B cell (primary cell): ENCODE measurements at places on chromosomes 12 and 14. TPM values are rescaled to one million over a fixed set of nuclear protein-coding genes. Genes with fewer than 3 reads are reported as not detected.

Gene RD3L
- not detected in 2 replicates for polyA plus RNA-seq

DNA sequence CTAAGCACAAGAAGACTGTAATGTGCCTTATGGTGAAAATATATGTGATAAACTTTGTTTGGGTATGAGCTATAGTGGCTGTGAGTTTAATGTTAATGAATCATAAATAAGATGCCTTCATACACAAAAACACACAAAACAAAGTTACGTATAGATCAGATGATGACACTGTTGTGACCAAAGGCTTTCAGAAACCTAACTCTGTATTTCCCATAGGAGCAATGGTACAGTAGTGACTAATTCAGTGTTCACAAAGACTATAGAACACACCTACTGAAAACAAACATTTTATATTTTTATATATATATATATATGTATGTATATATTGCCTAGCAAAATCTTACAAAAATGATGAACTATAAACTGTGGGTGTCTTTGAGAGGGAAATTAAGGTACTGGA, 393.8 kb upstream of the DCN start:
- no peaks in the 10 kb centered on the region for H3K27me3 ChIP-seq
- no peaks in the 10 kb centered on the region for H3K36me3 ChIP-seq
- H3K4me1 ChIP-seq: no peaks in the 10 kb centered on the region
- no peak for DNase-seq

Gene RAD51B
- 6.5 and 9.2 TPM in 2 replicates for polyA plus RNA-seq

GRCh38 chr12:131713349-131713748, 2.5 kb downstream of the SFSWAP start:
- H3K27me3 ChIP-seq: no peaks in the 10 kb centered on the region
- H3K36me3 ChIP-seq: peaks cover 50% of the 10 kb centered on the region
- peaks cover 22% of the 10 kb centered on the region for H3K4me1 ChIP-seq
- no peak overlapping the region for H3K4me3 ChIP-seq

DNA sequence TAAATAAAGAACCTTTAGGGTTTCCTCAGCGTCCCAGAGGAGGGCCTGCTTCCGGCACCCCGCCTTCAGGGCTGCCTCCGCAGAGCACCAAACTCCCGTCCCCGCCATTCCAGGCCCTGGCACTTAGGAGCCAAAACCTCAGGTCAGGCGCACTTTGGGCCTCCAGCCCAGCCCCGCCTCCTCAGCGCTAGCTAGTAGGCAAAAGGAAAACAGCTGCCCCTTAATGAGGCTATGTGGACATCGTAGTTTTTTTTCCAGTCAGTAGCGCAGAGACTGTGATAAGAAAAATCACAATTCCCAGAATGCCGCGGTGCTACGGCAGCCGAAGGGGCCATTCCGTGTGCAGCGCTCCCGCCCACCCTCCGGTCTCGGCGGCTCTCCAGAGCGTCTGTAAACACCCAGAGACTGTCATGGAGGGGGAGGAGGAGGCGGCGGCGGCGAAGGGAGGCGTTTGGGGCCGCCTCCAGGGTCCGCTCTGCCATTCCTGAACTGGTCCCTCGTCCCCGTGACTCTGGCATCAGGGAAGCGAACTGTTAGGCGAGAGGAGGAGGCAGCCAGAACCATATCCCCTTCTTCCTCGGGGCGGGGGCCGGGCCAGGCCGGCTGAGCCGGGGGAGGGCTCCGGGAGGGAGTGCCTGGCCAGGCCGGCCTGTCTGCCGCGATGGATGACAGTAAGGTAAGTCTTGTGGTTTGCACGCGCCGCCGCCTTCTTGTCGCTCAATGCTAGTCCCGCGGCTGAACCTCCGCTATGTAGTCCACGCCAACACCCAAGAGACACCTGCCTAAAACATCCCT, at the start of gene CREBL2:
TSS of gene CREBL2 (plus strand) at position 365 of the 795 bp plus-strand sequence. CDS start at position 662, 297 bp downstream.
- H3K27me3 ChIP-seq: no peaks in the 10 kb centered on the region
- no peaks in the 10 kb centered on the region for H3K36me3 ChIP-seq
- peak within 1 kb of the TSS; percentile 93 for H3K4me3 ChIP-seq
- peak within 1 kb of the TSS; percentile 92 for H3K27ac ChIP-seq
- H3K4me1 ChIP-seq: peaks cover 16% of the 10 kb centered on the region

DNA sequence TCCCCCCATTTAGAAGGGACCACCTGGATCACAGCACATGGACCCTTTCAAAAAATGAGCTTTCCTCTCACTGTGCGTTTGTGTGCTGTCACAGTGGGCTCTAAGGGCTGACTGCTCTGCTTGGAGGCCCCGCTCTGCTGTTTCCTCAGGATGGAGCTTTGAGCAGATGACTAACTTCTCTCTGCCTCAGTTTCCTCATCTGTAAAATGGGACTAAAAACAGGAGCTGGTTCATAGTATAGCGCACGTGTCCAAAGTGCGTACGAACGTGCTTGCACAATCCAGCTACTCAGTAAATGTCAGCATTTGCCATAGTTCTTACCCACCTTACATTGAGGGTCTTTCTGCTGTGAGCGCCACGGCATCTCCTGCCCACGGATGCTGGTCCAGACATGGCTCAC, 12.7 kb upstream of the DNAH10 start:
- no peaks in the 10 kb centered on the region for H3K27me3 ChIP-seq
- H3K4me3 ChIP-seq: no peak overlapping the region
- peaks cover 63% of the 10 kb centered on the region for H3K36me3 ChIP-seq
- H3K27ac ChIP-seq: no peak overlapping the region

- no peaks in the 10 kb centered on the region for H3K4me1 ChIP-seq
- no peak overlapping the region for H3K4me3 ChIP-seq
- no peaks in the 10 kb centered on the region for H3K27me3 ChIP-seq
- no peak overlapping the region for H3K27ac ChIP-seq
- no peak for DNase-seq
These were observed 680.8 kb downstream of the BCL11B start for GRCh38 chr14:98591161-98591560.

GRCh38 chr12:68290126-68290525, 36.7 kb upstream of the IL22 start:
- H3K4me1 ChIP-seq: no peaks in the 10 kb centered on the region

- H3K36me3 ChIP-seq: peaks cover 17% of the 10 kb centered on the region
- peaks cover 56% of the 10 kb centered on the region for H3K4me1 ChIP-seq
- H3K27ac ChIP-seq: peak overlapping the region; percentile 92
- DNase-seq: peak; percentile 92
- peak overlapping the region; percentile 85 for H3K4me3 ChIP-seq
These were observed 43.7 kb downstream of the KDM2B start for GRCh38 chr12:121536899-121537813.

Gene TMEM30B
- 0.09 and 0.19 TPM in 2 replicates for polyA plus RNA-seq

Gene OVCH1
- polyA plus RNA-seq: not detected in 2 replicates

DNA sequence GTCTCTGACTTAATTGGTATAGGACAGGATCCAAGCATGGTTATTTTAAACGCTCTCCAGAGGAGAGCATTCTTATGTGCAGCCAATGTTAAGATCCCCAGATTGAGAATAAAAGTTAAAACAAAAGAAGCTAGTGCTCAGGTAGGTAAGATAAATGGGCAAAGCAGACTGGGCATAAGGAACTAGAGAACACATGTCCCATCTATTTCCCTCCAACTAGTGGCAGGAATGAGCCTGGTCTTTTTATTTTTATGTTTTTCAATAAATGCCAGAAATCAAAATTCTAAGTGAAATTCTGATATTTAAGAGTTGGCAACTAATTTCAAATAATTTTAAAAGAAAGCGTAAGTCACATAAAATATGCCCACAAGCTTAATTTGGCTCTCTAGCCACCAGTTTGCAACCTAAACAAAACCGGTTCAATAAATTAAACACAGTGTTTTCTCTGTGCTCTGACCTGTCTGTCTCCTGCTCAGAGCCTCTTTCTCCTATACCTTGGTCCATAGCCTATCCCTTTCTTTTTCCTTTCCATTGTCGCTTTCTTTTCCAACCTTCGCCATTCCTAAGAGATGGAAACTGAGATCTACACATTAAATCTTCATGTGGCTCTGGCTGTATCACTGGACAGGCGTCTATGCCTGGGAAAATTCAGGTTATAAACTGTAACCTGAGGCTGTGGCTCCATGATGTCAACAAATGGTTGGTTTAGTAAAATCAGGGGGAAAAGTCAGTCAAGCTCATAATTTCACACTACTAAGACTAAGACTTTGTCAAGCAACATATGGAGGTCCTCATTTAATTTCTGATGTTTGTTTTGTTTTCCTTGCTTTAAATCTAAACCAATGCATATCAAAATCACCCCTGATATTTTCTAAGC, 5.5 kb downstream of the SLC38A1 start:
- peak overlapping the region; percentile 33 for H3K27ac ChIP-seq
- H3K36me3 ChIP-seq: peaks cover 14% of the 10 kb centered on the region
- no peak for DNase-seq

Gene TBC1D30
- polyA plus RNA-seq: 0.06 and 0.07 TPM in 2 replicates

Gene CACNA2D4
- polyA plus RNA-seq: 3.9 and 6.0 TPM in 2 replicates

Gene CMTM5
- polyA plus RNA-seq: 0.18 and 1.0 TPM in 2 replicates

- no peak for DNase-seq
- H3K4me1 ChIP-seq: no peaks in the 10 kb centered on the region
- H3K36me3 ChIP-seq: no peaks in the 10 kb centered on the region
- H3K4me3 ChIP-seq: no peak overlapping the region
- H3K27ac ChIP-seq: no peak overlapping the region
These were observed 222.7 kb upstream of the PLXNC1 start for GRCh38 chr12:93925585-93926205.

DNA sequence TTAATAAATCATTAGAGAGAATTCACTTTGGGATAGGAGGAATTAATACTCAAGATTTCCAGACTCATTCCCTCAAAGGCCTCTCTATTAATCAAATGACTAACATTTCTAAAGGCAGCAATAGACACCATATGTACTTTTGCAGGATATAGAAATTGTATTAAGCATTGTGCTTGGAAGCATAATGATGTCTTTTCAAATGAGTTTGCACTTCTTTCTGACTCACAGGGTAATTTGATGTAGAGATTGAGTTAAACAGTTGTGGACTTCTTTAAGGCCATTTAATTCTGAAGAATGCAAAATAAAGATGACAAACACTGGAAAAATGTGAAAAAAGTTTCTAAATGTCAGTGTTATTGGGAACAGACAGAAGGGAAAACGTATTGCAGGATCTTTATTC, 63.4 kb upstream of the CSRP2 start:
- H3K27ac ChIP-seq: no peak overlapping the region
- H3K4me1 ChIP-seq: no peaks in the 10 kb centered on the region
- no peak for DNase-seq
- no peak overlapping the region for H3K4me3 ChIP-seq

GRCh38 chr12:10661338-10661737, 12.5 kb downstream of the STYK1 start:
- H3K27ac ChIP-seq: no peak overlapping the region
- H3K36me3 ChIP-seq: no peaks in the 10 kb centered on the region
- no peak overlapping the region for H3K4me3 ChIP-seq
- H3K4me1 ChIP-seq: no peaks in the 10 kb centered on the region
- no peak for DNase-seq
- no peaks in the 10 kb centered on the region for H3K27me3 ChIP-seq

Gene TPH2
- polyA plus RNA-seq: not detected in 2 replicates

GRCh38 chr14:41488401-41488800, 118.3 kb upstream of the LRFN5 start:
- no peak for DNase-seq
- no peak overlapping the region for H3K27ac ChIP-seq
- H3K4me3 ChIP-seq: no peak overlapping the region
- no peaks in the 10 kb centered on the region for H3K4me1 ChIP-seq

DNA sequence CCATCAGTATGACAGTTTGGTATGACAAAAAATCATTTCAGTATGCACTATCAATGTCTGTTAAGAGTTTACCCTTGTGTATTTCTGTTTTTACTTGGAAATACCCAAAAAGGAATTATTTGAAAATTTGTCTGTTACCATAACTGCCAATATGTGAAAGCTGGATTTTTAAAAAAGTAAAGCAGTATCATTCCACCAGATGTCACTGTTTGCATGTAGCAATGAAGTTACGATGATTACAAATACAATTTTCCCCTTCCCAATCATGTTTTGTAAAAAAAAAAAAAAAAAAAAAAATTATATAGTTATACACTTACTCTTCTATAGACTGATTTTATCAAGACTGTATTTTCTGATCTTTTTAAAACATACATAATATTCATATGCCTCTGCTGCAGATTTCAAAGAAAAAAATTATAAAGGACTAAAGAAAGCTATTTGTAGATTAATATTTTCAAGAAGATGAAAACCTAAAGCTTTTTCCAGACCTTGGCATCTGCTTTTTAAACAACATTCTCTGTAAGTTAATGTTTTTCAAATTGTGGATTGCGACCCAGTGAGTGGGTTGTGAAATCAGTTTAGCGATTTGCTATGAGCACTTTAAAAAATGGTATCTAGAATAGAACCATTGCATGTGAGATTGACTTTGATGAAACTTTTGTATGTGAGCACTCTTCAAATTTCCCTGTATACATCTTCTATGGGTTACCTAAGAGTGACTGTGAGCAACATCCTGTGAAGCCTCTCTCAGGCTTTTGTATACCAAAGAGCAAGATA, 114.2 kb downstream of the TTC6 start:
- no peaks in the 10 kb centered on the region for H3K36me3 ChIP-seq
- H3K4me1 ChIP-seq: no peaks in the 10 kb centered on the region
- H3K27me3 ChIP-seq: no peaks in the 10 kb centered on the region
- no peak overlapping the region for H3K4me3 ChIP-seq

DNA sequence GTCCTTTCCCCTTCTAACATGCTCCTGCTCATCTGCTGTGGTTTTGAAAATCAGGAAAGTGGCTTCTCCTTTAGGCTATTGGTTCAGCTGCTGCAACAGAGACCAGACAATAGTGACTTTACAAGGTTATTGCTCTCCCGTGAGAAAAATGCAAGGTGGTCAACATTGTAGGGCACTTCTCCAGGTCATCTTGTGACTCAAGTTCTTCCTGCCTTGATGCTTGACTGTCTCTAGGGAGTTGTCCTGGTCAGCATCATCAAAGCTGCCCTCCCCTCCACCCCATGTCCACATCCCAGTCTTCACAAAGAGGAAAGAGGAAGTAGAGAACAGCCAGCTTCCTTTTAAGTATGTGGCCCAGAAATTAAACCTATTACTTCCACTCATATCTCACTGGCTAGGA, 3.9 kb upstream of the TMEM63C start:
- no peak overlapping the region for H3K4me3 ChIP-seq
- H3K36me3 ChIP-seq: no peaks in the 10 kb centered on the region
- no peaks in the 10 kb centered on the region for H3K27me3 ChIP-seq
- no peak for DNase-seq
- H3K27ac ChIP-seq: no peak overlapping the region
- H3K4me1 ChIP-seq: peaks cover 19% of the 10 kb centered on the region

- H3K27ac ChIP-seq: no peak overlapping the region
- H3K4me3 ChIP-seq: no peak overlapping the region
- no peaks in the 10 kb centered on the region for H3K36me3 ChIP-seq
- DNase-seq: no peak
- H3K27me3 ChIP-seq: no peaks in the 10 kb centered on the region
These were observed 9.4 kb downstream of the GALNT16 start for GRCh38 chr14:69269381-69269780.

GRCh38 chr14:27013678-27014077, 415.8 kb upstream of the NOVA1 start:
- H3K4me1 ChIP-seq: no peaks in the 10 kb centered on the region
- H3K27me3 ChIP-seq: no peaks in the 10 kb centered on the region
- H3K36me3 ChIP-seq: no peaks in the 10 kb centered on the region
- no peak overlapping the region for H3K27ac ChIP-seq
- H3K4me3 ChIP-seq: no peak overlapping the region
- no peak for DNase-seq

GRCh38 chr14:88505621-88506020, 49.2 kb downstream of the PTPN21 start:
- H3K27ac ChIP-seq: no peak overlapping the region
- DNase-seq: no peak
- H3K4me3 ChIP-seq: no peak overlapping the region
- H3K4me1 ChIP-seq: no peaks in the 10 kb centered on the region

- no peak overlapping the region for H3K27ac ChIP-seq
- H3K27me3 ChIP-seq: no peaks in the 10 kb centered on the region
- H3K4me3 ChIP-seq: no peak overlapping the region
- no peak for DNase-seq
- no peaks in the 10 kb centered on the region for H3K4me1 ChIP-seq
- no peaks in the 10 kb centered on the region for H3K36me3 ChIP-seq
These were observed 581.2 kb downstream of the LRFN5 start for GRCh38 chr14:42187846-42188245.
